ENCODE measurements at places on chromosomes 6 and 20.

DNA sequence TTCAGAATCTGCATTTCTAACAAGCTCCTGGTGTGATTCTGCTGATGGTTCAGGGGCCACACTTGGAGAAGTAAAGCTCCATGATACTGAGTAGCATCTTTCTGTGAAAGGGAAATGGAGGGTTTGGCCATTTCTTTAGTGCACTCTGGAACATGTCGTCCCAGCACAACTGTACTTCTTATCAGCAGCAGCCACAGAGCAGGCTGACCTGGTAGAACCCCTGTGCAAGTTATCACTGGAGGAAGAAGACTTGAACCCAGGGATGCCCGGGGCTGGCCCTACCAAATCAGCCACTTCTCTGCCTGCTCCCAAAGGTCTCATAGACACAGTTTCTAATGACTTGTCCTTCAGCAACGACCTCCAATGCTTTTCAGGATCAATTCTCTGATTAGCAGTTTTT is 354.7 kb upstream of the PLCB4 start:
- DNase-seq: no peak

DNA sequence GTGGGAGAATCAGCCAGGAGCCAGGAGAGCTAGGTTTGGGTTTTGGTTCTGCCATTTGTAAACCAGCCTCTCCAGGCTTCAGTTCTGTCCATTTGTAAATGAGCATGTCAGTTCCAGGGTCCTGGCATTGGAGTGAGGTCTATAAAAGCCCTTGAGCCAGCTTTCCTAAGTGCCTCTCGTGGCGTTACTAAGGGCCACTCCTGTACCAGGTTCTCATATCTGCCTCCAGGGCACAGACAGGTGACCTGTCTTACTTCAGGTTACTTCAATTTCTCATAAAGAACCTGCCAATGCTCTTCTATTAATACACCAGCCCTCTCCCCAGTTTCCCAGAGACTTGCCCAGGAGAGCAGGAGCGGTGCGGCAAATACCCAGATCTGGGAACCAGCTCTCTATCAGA is 101.9 kb downstream of the VEGFA start:
- DNase-seq: no peak

DNA sequence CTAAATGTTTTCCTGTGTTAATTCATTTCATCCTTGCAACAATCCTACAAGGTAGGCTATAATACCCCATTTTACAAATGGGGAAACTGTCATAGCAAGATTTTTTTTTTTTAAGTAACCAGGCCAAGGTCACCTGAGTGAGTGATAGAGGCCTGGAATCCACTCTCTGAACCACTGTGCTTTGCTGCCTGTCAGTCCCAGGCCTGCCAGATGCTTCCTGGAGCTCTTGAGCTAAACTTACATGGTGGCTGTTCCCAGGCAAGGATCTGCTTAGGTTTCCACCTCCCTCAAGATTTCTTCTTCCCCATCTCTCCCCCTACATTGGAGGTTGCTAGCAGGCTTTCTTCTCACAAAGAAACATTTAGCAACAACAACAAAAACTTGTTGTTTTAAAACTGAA is 32.7 kb upstream of the RNF8 start:
- DNase-seq: no peak

DNA sequence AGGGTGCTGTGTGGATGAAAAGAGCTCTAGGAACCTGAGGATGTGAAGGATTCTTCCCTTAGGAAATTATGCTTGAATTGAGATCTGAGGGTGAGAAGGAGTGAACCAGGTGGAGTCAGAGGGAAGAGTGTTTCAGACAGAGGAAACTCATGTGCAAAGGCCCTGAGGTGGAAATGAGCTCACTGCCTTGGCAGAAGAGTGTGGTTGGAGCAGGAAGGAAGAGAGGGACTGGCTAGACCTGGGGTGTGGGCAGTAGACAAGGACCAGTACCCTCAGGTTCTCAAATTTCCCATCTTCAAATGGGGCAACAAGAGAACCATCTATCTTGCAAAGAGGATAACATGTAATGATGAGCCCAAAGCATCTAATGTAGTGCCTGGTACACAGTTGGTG is 24.0 kb upstream of the GTSF1L start:
- DNase-seq: no peak

Measured in NCI-H774 (cell line).